ENCODE measurements at places on chromosomes 7 and 10.

DNA sequence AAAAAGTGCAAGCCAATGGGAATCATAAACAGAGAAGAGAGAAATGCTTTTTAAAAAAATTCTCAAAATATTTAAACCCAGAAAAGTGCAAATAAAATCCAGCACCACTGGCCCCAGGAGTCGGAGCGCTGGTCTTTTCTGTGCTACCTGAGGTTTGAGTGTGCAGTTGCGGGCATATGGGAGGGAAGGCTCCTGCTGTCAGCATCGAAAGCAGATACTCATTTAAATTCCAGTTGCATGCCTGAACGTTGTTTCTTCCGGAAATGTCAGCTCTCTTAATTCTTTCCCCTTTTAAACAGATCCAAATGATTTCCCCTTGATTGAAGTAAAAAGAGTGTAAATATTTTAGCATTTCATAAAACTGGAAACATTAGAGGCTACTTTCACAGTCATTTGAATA is 240.5 kb upstream of the GPR26 start:
- DNase-seq = no peak

DNA sequence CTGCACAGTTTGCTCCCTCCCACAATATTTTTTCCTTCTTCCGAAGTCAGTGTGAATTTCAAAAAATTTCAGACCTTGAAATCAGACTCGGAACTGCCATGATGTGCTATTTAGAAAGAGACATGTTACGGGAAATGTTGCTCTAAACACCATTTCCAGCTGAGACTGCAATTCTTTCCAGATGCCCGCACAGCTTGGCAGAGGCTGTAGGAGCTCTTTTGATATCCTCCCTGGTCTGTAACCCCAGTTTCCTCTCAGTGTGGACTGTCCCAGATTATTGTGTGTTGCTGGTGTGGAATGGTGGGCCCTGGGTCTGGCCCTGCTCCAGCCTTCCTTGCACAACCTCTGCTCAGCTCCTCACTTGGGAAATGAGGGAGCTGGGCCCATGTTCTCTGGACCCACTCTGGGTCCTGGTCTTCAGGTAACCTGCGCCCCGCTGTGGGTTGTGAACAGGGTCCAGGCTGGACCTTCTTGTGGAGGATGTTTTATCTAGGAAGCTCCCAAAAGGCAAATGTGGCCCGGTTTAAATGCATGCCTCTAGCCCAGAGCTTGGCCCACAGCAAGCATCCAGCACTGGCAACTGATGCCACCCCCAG is 172.8 kb upstream of the CXCL12 start:
- DNase-seq = no peak

GRCh38 chr10:128130051-128130450 is 3.8 kb upstream of the MKI67 start:
- no peak for DNase-seq

DNA sequence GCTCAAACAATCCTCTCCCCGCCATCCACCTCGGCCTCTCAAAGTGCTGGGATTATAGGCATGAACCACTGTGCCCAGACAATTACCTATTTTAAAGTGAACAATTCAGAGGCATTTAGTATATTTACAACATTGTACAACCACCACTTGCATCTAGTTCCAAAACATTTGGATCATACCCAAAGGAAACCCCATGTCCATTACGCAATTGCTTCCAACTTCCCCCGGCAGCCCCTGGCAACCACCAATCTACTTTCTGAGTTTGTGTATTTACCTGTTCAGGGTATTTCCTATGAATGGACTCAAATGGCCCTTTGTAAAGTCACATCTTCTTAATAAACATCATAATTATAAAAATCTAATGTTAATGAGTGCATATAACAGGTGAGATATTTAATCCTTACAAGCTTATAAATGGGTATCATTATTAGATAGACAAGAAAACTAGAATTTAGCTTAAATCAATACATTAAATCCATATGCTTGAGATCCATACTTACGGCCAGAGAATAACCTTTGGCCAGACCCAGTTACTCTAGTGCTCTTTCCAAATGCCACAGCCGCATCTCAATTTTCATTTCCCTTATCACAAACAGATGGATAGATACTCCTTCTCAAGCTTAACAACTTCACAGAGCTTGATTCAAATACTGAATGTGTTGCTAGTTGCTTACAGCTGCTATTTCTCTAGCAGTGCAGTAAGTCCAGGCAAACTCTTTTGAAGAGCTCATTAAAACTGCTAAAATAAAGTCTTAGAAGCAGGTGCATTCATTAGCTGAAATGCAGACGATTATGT is 133.4 kb upstream of the MKLN1 start:
- DNase-seq = no peak

DNA sequence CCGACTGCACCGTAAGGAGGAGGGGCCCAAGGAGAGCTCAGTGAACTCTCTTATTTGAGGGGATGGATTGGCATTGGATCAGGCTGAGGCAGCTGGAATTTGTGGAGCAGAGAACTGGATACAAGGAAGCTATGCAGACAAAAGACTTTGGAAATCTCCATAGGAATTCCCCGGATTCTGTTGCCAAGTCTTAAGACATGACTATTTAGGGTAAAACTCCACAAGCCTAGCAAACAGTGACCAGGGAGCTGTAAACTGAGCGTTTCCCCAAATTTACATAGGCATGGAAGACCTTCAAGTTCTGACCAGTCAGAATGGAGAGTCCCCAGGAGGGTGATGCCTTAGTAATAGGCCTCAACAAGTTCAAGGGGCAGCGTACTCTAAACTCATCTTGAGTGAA is 82.5 kb upstream of the PCBD1 start:
- DNase-seq = no peak

- DNase-seq = no peak
Observed at GRCh38 chr10:43046288-43046991, 30.4 kb upstream of the RET start.

- DNase-seq = no peak
Observed at GRCh38 chr7:27124096-27124901, 6.3 kb downstream of the HOXA4 start.

DNA sequence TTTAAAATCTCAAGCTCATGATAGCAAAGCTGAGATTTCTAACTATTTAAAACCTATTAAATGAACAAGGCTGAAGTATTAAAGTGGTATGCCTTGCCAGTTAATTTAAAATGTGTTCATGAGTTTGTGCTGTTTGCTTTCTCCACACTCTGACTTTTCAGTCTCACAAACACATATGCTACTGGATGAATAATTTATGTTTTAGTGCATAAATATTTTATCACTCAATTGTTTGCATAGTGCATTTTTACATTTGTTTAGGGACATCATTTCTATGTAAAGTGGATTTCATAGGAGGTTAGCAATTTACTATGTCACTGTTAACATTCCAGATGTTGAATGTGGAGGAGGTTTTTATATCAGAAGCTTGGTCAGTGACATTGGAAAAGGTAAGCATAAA is 36.0 kb downstream of the TRUB1 start:
- DNase-seq = no peak

GRCh38 chr7:133761443-133761842 is 365.7 kb upstream of the LRGUK start:
- DNase-seq = no peak

- no peak for DNase-seq
Observed at GRCh38 chr10:128258421-128258976, 132.3 kb upstream of the MKI67 start.

DNA sequence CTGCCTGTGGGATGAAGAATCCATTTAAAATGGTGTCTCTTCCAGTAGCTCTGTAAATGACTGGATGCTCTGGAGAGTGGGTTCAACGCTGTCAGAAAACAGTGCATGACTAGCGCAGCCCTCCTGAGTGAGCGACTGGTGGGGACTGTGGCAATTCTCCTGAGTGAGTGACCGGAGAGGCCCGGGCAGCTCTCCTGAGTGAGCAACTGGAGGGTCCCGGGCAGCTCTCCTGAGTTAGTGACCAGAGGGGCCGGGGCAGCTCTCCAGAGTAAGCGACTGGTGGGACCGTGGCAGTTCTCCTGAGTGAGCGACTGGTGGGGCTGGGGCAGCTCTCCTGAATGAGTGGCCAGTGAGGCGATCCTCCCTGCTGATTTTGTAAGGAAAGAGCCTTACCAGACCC is 85.5 kb downstream of the WDR37 start:
- DNase-seq = no peak

DNA sequence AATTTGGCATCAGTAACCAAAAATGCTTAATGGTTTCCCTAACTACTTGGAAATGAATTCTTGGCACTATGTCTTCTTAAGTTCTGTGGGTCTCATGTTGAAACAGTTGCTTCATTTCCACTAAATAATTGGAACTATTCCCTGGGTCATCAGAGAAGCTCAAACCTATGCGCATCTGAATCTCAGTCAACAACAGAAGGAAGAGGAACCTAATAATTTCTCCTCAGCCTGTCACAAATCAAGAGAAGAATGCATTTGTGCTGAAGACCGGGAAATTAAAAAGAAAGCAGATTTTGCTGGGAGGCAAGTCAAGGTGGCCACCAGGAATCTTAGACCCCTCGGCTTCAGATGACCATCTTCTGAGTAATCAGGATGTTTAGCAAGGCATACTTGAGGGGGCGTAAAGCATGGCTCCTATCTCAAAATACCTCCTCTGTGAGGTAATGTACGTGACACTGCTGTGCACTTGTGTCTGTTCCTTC is 41.4 kb downstream of the TOMM7 start:
- DNase-seq = no peak

DNA sequence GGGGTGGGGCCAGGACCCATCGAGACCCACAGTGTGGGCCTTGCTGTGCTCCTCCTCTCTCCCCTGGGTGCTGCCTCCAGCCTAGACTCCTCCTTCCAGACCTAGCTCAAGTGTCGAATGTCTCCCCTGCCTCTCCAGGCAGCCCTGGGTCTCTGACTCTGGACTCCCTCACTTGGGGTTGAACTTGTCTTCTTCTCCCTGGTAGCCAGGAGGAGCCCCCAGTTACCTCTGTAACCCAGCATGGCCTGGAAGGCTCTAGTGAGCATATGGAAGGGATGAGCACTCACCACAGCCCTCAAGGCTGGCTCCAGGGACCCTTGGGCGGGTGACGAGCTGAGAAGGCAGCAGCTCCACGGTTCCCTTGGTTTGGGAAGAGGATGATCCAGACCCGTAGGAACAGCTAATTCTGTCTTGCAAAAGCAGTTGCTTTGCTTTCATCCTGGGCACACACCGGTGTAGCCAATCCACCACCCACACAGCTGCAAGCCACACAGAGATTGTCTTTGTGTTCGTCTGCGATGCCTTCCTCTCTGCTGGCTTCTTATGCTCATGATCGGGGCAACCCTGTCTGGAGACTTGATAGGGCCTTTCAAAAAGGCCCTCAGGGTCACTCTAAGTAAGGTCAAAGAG is 52.3 kb upstream of the ANTXRL start:
- no peak for DNase-seq

DNA sequence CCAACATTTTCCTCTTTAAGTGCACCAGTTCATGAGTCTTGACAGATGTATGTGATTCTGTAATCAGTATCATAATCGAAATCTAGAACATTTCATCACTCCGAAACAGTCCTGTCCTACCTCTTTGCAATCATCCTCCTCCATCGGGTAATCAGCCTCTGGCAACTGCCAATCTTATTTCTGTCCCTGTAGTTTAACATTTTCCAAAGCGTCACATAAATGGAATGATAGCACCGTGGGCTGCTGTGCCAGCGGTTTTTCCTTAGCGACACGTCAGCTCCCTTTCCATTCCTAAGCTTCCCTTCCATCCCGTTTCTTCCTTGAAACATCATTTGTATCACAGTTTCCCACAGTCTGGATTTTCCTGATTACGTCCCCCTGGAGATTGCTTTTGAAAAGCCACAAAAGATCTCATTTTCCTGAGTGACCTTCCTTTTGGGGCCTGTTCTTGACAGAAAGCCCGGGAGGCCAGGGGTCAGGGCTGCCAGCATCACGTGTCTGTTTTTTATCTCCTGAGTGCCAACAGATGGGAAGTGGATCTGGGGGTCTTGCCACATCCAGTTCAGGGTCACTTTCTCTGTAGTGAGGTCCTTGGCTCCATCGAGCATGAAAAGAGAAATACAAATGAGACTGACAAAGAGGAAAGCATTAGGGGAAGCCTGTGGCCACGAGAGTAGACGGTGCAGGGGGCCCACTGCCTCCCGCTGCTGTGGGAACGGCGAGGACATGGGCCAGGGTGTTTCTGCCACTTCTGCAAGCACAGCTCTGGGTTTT is 31.6 kb downstream of the TMEM120A start:
- DNase-seq = no peak

DNA sequence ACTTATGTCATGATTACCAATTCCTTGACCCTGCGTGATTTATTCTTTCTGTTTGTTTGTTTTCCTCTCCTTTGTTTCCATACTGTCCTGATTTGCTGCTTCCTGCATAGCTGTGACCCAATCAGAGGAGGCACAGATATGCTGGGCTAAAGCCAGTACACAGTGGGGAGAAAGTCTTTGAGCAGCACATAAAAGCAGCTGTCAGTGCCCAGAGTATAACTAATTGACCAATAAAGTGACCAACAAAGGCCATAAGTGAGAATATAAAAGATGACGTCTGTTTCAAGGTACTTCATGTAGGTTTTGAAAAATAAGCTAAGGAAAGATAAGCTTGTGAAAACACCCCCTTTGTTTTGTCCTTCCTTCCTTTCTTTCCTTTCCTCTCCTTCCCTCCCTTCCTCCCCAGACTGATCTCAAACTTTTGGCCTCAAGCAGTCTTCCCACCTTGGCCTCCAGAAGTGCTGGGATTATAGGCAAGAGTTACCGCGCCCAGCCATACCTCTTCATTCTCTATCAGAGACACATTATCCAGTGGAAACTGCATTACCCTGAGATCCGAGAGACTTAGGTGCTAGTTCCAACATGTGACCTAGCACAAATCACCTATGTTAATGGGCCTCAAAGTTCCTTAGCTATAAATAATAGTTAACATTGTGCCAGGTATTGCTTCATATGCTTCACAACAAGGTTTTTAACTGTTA is 17.0 kb downstream of the BCAP29 start:
- DNase-seq = no peak

- DNase-seq = no peak
Observed at GRCh38 chr7:15478401-15478800, 83.4 kb downstream of the AGMO start.

GRCh38 chr7:146722986-146723385 is 606.4 kb downstream of the CNTNAP2 start:
- DNase-seq = no peak

DNA sequence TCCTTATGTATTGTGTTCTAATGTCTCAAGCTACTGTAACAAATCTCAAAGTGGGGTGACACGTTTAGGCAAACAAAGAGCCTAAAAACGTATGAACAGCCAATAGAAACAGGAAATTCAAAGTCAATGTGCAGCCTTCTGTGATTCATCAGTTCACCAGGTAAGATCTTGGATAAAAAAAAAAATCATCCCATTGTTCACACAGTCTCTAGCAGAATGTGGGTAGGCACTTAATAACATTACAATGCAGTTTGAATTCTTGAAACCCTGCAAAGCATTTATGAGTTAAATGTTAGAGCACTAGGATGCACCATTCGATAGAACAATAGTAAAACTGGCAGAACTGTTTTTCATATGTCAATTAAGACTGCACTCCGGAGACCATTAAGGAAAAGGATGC is 88.2 kb upstream of the HDAC9 start:
- no peak for DNase-seq

GRCh38 chr7:50308532-50309385 is 4.2 kb downstream of the IKZF1 start:
- no peak for DNase-seq
